ENCODE measurements at places on chromosomes 7 and 10. TPM values are rescaled to one million over a fixed set of nuclear protein-coding genes. Genes with fewer than 3 reads are reported as not detected.

DNA sequence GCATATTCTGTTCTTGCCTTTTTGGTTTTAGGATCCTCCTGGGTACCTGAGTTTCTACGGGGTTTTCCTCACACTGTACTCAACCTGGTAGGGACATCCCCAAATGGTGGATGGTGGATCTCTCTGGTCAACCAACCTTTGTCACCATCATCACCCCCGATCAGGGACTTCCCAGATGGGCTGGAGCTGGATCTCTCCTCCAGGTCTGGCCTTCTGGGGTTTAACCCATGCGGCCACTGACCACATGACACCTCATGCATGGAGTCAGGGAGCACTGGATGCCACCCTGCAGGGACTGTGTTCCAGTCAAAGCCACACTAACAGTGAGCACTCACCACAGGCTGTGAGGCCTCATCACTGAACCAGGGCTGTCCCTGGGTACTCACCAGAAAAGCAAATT lies 80.0 kb downstream of the CELF2 start:
- DNase-seq = no peak

Gene LRIT1
- total RNA-seq = not detected

DNA sequence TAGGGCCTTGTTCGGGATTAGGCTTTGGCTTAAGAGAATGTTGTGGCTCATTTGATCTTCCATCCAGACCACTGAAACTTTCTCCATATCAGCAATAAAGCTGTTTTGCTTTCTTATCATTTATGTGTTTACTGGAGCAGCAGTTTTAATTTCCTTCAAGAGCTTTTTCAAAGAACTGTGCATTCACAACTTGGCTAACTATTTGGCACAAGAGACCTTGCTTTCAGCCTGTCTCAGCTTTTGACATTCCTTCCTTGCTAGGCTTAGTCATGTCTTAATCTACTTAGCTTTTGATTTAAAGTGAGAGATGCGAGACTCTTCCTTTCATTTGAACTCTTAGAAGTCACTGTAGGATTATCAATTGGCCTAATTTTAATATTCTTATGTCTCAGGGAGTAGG lies 19.1 kb upstream of the AKR1B1 start:
- no peak for DNase-seq

DNA sequence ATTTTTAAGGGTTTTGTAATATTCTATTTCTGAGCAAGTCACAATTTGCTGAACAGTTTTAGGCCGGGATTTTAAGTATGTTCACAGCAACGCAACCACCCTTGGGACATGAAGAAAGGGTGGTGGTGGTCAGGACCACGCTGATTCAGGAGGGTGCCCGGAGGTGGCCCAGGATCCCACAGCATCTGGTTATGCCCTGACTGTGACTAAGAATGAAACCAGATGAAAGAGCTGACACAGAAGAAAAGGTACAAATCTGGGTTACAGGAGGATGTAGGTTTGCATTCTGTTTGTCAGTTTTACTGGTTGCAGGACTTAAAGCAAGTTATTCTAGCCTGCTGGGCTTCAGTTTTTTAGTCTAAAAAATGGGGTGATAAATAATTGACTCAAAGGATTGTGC lies 279.7 kb downstream of the CCSER2 start:
- peak; percentile 36 for DNase-seq

DNA sequence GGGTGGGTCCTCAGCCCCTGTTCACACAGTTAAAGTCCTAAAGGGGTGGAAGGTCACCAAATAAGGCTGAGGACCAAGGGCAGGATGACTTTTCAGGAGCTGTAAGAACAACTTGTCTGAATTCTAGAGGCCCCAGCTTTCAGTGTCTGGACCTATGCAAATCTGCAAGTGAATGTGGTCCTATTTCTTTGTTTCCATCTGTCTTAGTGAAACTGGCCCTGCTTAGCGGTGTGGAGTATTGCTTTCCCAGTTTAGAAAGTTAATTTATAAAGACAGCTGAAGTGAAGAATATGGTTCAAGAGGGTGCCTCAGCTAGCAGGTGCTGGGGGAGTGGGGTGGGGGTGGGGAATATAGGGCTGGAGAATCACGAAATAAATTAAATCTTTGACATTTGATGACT lies 40.1 kb downstream of the HHEX start:
- DNase-seq = no peak

- no peak for DNase-seq
Measured at GRCh38 chr7:27214239-27214950, 14.5 kb upstream of the HOXA13 start.

- no peak for DNase-seq
Measured at GRCh38 chr10:17507538-17507937, 53.1 kb upstream of the ST8SIA6 start.

GRCh38 chr10:13740461-13740860 lies 153.7 kb downstream of the PRPF18 start:
- DNase-seq = no peak

GRCh38 chr7:696812-697551 lies 29.5 kb upstream of the DNAAF5 start:
- no peak for DNase-seq

DNA sequence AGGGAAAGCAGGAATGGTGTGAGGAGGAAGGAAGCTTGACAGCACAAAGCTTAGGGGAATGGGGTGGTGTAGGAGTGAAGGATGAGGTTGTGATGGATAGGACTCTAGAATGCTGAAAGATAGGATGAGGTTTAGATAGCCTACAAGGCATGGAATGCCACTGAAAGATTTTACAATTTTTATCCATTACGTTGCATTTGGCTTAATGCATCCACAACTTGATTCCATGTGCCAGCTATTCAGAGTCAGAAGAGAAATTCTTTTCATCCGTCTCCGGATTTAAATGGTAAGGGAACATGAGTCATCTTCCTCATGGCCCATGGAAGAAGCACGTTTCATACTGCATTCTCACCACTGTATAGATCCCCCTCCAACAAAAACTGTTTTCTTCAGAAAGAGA lies 212.4 kb upstream of the BMPER start:
- DNase-seq = no peak

Gene LMBR1
- 51.8 TPM for total RNA-seq

Gene MYL10
- not detected for total RNA-seq

DNA sequence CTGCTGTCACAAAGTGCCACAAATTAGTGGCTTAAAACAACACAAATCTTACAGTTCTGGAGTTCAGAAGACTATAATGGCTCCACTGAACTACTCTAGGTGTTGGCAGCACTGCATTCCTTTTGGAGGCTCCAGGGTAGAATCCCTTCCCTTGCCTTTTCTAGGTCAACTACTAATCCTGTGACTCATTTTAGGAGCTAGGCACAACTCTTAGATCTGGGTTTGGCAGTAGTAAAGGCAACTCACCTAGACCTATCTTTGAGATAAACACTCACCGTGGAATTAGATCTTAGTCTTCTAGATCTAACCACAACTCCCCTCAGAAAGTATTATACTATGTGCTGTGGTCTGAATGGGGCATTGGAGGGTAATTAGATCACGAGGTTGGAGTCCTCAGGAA lies 60.4 kb downstream of the ANKIB1 start:
- no peak for DNase-seq

- DNase-seq = no peak
Measured at GRCh38 chr7:109479388-109479787, 909.7 kb downstream of the DNAJB9 start.

Measured in activated CD4-positive, alpha-beta memory T cell treated with anti-CD3 and anti-CD28 coated beads, Interleukin-2, amount 10 ng/mL, durations not matched to agents 7 days and 5 days (primary cell).